ENCODE measurements at places on chromosomes 3 and 15.

DNA sequence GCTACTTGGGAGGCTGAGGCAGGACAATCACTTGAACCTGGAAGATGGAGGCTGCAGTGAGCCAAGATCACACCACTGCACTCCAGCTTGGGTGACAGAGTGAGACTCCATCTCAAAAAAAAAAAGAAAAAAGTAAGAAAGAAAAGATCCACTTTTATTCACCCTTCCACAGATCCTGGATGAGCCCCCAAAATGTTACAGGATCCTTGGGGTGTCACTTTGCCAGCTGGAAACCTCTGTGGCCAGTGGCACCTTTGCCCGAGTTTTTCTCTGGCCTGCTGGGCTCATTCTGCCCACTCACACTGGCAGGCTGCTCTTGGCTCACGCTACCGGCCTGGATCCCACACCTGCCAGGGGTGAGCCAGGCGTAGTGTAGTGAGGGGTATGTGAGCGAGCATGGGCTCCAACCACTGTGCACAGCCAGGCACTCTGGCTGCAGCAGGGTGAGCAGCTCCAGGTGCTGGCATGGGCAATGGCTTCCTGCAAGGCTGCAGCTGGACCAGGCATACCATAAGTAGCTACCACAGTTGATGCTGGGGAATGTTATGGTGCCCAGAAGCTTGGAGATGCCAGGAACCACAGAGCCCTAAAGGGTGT lies 57.8 kb upstream of the C15orf39 start:
- DNase-seq: no peak

DNA sequence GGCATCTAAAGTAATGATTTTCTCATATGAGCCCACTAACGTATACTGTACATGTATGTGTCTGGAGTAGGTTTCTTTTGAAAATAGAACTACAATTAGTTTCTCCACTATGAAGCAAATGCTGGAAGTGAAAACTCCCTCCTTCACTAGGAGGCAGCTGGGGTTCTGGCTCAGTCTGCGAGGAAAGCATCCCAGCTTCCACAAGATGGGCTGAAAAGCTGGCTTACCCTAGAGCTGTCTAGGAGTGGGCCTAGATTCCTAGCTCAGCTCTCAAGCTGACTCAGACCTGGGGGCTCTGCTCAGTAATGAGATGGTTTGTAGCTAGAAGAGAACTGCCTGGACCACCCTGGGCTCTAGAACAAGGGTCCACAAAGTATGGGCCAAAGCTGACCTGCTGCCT lies 268.3 kb downstream of the THRB start:
- DNase-seq: no peak

DNA sequence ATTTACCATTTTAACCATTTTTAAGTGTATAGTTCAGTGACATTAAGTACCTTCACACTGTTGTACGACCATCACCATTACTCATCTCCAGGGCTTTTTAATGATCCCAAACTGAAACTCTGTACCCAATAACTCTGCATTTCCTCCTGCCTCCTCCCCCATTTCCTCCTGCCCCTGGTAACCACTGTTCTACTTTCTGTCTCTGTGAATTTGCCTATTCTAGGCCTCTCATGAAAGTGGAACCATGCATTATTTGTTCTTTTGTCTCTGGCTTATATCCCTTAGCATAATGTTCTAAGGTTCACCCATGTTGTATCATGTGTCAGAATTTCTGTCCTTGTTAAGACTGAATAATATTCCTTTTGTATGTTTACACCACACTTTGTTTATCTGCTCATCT lies 154.2 kb downstream of the MECOM start:
- no peak for DNase-seq

DNA sequence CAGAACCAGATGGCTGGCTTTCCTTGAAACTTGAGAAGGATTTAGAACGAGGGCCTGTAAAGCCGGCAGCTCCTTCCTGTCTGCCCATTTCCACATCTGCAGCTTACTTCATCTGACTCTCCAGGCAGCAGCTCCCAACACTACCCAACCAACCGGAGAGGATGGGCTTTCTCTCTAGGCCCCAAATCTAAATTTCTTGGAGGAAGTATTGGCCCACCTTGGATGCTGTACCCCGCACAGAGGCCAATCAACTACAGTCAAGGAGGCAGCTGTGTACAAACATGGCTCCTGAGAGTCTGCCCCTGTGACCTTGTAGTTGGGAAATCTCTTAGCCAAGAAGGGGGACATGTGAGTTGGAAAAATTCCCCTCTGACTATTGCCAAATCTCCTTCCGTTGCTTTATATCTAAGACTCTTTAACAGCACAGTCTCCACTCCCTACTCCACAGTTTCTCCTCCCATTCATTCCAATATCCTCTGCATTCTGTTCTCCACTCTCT lies 8.0 kb upstream of the ACAP2 start:
- DNase-seq: no peak

- peak; percentile 43 for DNase-seq
These were observed 27.2 kb downstream of the LRRC2 start for GRCh38 chr3:46538803-46539442.

GRCh38 chr3:152392272-152392880 lies 123.6 kb downstream of the MBNL1 start:
- DNase-seq: no peak

DNA sequence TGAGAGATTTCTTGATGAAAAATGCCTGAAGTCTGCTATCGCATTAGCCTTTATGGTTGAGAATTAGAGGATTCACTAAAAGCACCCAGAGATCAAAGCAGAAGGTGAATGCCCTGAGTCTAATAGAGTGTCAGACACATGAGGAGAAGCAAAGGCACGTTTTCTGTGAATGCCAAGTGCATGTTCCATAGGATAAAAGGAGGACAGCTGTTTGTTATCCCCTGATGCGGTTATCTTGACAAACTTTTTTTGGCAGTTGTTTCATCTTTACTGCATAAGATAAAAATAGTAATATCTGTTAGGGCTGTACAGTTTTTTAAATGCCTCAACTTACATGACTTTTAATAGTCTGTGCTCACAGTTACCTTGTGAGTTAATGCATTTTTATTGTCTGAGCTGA lies 65.3 kb upstream of the CD96 start:
- DNase-seq: no peak
